ENCODE measurements at places on chromosomes 6 and 20.
A peak's percentile ranks its signal among the peaks of the same experiment; 100 is the strongest.

GRCh38 chr6:147095316-147095715 lies 108.9 kb upstream of the STXBP5 start:
- H3K4me1 ChIP-seq, result no peaks in the 10 kb centered on the region
- H3K36me3 ChIP-seq, result no peaks in the 10 kb centered on the region
- H3K27me3 ChIP-seq, result no peaks in the 10 kb centered on the region
- H3K27ac ChIP-seq, result no peak overlapping the region
- H3K4me3 ChIP-seq, result no peak overlapping the region

GRCh38 chr6:139730340-139730974 lies 356.0 kb upstream of the CITED2 start:
- no peak for DNase-seq
- H3K36me3 ChIP-seq, result no peaks in the 10 kb centered on the region
- no peak overlapping the region for H3K27ac ChIP-seq
- no peak overlapping the region for H3K4me3 ChIP-seq
- H3K27me3 ChIP-seq, result no peaks in the 10 kb centered on the region

- H3K4me1 ChIP-seq, result peaks cover 12% of the 10 kb centered on the region
- H3K27me3 ChIP-seq, result no peaks in the 10 kb centered on the region
- no peaks in the 10 kb centered on the region for H3K36me3 ChIP-seq
- DNase-seq, result no peak
- no peak overlapping the region for H3K27ac ChIP-seq
Measured at GRCh38 chr6:146948790-146949342, 255.4 kb upstream of the STXBP5 start.

- DNase-seq, result no peak
- no peak overlapping the region for H3K4me3 ChIP-seq
- no peaks in the 10 kb centered on the region for H3K36me3 ChIP-seq
- H3K27ac ChIP-seq, result no peak overlapping the region
- no peaks in the 10 kb centered on the region for H3K27me3 ChIP-seq
- H3K4me1 ChIP-seq, result no peaks in the 10 kb centered on the region
Measured at GRCh38 chr6:67009818-67010217, 1302.8 kb upstream of the EYS start.

- DNase-seq, result no peak
- no peak overlapping the region for H3K4me3 ChIP-seq
- no peak overlapping the region for H3K27ac ChIP-seq
- H3K27me3 ChIP-seq, result peaks cover 5% of the 10 kb centered on the region
- H3K4me1 ChIP-seq, result peaks cover 16% of the 10 kb centered on the region
- H3K36me3 ChIP-seq, result peaks cover 36% of the 10 kb centered on the region
Measured at GRCh38 chr6:125932451-125932795, 24.1 kb upstream of the HINT3 start.

- H3K36me3 ChIP-seq, result no peaks in the 10 kb centered on the region
- peaks cover 10% of the 10 kb centered on the region for H3K4me1 ChIP-seq
- DNase-seq, result no peak
- no peak overlapping the region for H3K4me3 ChIP-seq
- H3K27ac ChIP-seq, result no peak overlapping the region
- H3K27me3 ChIP-seq, result peaks cover 24% of the 10 kb centered on the region
Measured at GRCh38 chr20:46580613-46581205, 30.3 kb upstream of the OCSTAMP start.

DNA sequence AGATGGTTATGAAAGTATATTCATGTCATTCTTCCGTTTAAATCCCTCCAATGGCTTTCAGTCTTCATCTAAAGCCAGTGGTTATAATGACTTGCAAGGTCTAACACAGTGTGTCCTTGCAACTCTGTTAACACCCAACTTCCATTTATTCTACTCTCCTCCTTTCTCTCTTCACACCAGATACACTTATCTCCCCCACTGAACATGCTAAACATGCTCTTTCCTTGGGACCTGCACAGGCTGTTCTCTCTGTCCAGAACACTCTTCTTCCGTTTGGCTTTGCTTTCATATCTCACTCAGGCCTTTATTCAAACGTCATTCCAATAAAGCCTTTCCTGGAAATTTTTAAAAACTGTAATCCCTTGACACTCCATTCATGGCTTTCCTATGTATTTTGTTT lies 91.5 kb downstream of the EPHA7 start:
- H3K4me1 ChIP-seq, result no peaks in the 10 kb centered on the region
- no peak overlapping the region for H3K27ac ChIP-seq
- H3K36me3 ChIP-seq, result no peaks in the 10 kb centered on the region
- no peak overlapping the region for H3K4me3 ChIP-seq

GRCh38 chr6:119100115-119100514 lies 21.7 kb upstream of the FAM184A start:
- no peaks in the 10 kb centered on the region for H3K27me3 ChIP-seq
- no peak overlapping the region for H3K4me3 ChIP-seq
- H3K4me1 ChIP-seq, result peaks cover 2% of the 10 kb centered on the region

DNA sequence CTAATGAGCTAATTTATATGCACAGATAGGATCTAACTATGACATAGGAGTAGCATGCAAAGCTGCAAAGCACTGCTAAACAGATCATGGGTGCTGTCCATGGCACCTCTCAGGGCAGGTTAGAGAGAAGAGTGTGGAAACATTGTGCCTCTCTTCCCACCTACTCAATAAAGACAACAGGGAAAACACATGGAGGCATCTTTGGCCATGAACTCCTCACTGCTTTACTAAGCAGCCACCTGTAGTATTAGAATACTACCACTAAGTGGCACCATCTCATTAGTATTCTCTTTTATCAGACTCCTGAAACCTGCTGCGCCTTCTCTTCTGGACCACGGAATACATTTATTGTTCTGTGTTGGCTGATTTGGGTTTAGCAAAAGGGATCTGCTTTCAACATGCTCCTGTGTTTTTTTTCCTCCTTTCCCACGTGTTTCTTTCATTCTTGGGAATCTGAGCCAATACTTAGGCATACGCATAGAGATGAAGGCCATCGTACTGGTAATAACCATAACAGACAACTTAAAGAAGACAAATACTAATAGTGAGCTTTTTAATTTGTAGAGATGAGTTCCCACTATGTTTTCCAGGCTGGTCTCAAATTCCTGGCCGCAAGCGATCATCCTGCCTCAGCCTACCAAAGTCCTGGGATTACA lies 9.4 kb upstream of the HDDC2 start:
- H3K27me3 ChIP-seq, result peaks cover 26% of the 10 kb centered on the region
- no peaks in the 10 kb centered on the region for H3K36me3 ChIP-seq
- H3K4me1 ChIP-seq, result peaks cover 15% of the 10 kb centered on the region
- H3K4me3 ChIP-seq, result no peak overlapping the region
- DNase-seq, result peak; percentile 31

- H3K4me3 ChIP-seq, result no peak overlapping the region
- no peaks in the 10 kb centered on the region for H3K27me3 ChIP-seq
- peaks cover 7% of the 10 kb centered on the region for H3K4me1 ChIP-seq
- no peak for DNase-seq
Measured at GRCh38 chr6:53238311-53238710, 89.7 kb upstream of the GCM1 start.

- H3K27me3 ChIP-seq, result no peaks in the 10 kb centered on the region
- no peak overlapping the region for H3K27ac ChIP-seq
- DNase-seq, result peak; percentile 65
Measured at GRCh38 chr6:8983202-8983688, 547.9 kb upstream of the SLC35B3 start.

- no peaks in the 10 kb centered on the region for H3K36me3 ChIP-seq
- H3K27me3 ChIP-seq, result no peaks in the 10 kb centered on the region
- no peak for DNase-seq
- H3K4me1 ChIP-seq, result no peaks in the 10 kb centered on the region
- H3K4me3 ChIP-seq, result no peak overlapping the region
Measured at GRCh38 chr6:108521616-108522107, 39.1 kb upstream of the FOXO3 start.

- H3K27me3 ChIP-seq, result no peaks in the 10 kb centered on the region
- no peak overlapping the region for H3K27ac ChIP-seq
- DNase-seq, result no peak
- H3K36me3 ChIP-seq, result no peaks in the 10 kb centered on the region
Measured at GRCh38 chr20:59954718-59955117, 3.5 kb upstream of the CDH26 start.

- no peak for DNase-seq
- no peak overlapping the region for H3K27ac ChIP-seq
- H3K4me1 ChIP-seq, result no peaks in the 10 kb centered on the region
- peaks cover 1% of the 10 kb centered on the region for H3K36me3 ChIP-seq
- no peaks in the 10 kb centered on the region for H3K27me3 ChIP-seq
Measured at GRCh38 chr20:38247166-38247509, 13.4 kb downstream of the KIAA1755 start.

GRCh38 chr6:107592806-107593205 lies 102.9 kb downstream of the SOBP start:
- H3K36me3 ChIP-seq, result no peaks in the 10 kb centered on the region
- H3K27ac ChIP-seq, result no peak overlapping the region
- peaks cover 29% of the 10 kb centered on the region for H3K27me3 ChIP-seq
- H3K4me3 ChIP-seq, result no peak overlapping the region

GRCh38 chr6:14025160-14025559 lies 92.4 kb upstream of the CD83 start:
- H3K4me1 ChIP-seq, result no peaks in the 10 kb centered on the region
- H3K4me3 ChIP-seq, result no peak overlapping the region
- H3K27me3 ChIP-seq, result peaks cover 27% of the 10 kb centered on the region

- no peak overlapping the region for H3K27ac ChIP-seq
- H3K36me3 ChIP-seq, result peaks cover 73% of the 10 kb centered on the region
- H3K27me3 ChIP-seq, result no peaks in the 10 kb centered on the region
Measured at GRCh38 chr20:48776306-48776705, 51.5 kb downstream of the PREX1 start.

DNA sequence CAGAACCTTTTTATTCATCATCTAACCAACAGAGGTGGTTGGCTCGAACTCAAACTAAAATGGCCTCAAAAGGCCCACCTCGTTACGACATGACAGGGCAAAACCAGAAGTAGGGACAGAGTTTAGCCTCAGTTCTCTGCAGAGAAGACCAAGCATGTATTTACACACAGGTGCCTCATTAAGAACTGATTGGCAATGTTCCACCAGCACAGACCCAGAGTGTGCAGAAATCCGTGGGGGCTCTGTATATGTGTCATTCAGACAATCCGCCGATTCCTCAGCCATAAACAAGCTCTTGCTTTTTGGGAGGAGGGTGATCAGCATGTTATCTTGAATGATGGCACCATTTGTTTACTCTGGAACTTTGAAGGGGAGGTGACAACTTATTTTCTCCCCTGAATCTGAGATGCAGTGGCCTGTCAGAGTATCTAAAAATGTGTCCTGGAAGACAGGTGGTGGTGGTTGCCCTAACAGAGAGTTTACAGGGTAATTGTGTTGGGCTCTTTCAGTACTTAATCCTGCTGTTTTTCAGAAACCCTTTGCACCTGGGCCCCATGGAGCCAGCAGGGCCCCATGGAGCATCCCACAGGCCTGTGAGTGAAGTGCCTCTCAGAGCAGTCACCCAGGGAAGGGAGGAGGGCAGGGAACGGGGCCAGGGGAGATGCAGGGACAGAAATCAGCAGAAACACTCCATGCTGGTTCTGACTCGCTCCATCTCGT lies 29.1 kb upstream of the C20orf203 start:
- no peak overlapping the region for H3K27ac ChIP-seq

- H3K4me1 ChIP-seq, result peaks cover 61% of the 10 kb centered on the region
- H3K36me3 ChIP-seq, result peaks cover 34% of the 10 kb centered on the region
- H3K27ac ChIP-seq, result no peak overlapping the region
- no peaks in the 10 kb centered on the region for H3K27me3 ChIP-seq
- DNase-seq, result no peak
- H3K4me3 ChIP-seq, result peak overlapping the region; percentile 58
Measured at GRCh38 chr6:10531503-10531902, 10.4 kb downstream of the GCNT2 start.

GRCh38 chr20:40689100-40689942 lies at the start of gene MAFB:
TSS of gene MAFB (minus strand) at chr20:40689236. CDS start at chr20:40688850, 386 bp downstream.
- DNase-seq, result peak; percentile 62
- peaks cover 90% of the 10 kb centered on the region for H3K27me3 ChIP-seq
- no peaks in the 10 kb centered on the region for H3K36me3 ChIP-seq
- peak within 1 kb of the TSS; percentile 73 for H3K4me3 ChIP-seq

- no peak for DNase-seq
- no peak overlapping the region for H3K4me3 ChIP-seq
- H3K36me3 ChIP-seq, result no peaks in the 10 kb centered on the region
- peaks cover 2% of the 10 kb centered on the region for H3K4me1 ChIP-seq
- no peaks in the 10 kb centered on the region for H3K27me3 ChIP-seq
Measured at GRCh38 chr20:9627219-9627618, 112.8 kb downstream of the LAMP5 start.

DNA sequence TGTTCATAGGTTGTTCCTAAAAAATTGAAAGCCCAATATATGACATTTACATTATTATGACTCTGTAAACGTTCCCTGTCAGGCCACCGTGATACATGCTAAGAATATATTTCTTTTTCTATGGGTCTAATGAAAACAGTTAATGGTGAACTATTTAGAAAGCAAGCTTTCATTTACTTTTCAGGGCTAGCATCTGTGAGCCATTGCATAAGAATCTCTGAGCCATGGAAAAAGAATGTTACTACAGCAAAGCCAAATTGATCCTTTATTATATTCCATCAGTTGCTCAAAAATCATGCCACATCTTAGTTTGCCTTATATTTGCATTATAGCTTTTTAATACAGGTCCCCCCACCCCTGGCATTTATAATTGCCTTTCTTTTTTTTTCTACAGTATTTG lies 275.5 kb downstream of the ZFAND3 start:
- no peaks in the 10 kb centered on the region for H3K36me3 ChIP-seq
- DNase-seq, result no peak
- H3K4me1 ChIP-seq, result no peaks in the 10 kb centered on the region
- no peaks in the 10 kb centered on the region for H3K27me3 ChIP-seq

- H3K27ac ChIP-seq, result no peak overlapping the region
- H3K4me1 ChIP-seq, result no peaks in the 10 kb centered on the region
- H3K27me3 ChIP-seq, result peaks cover 4% of the 10 kb centered on the region
- no peak overlapping the region for H3K4me3 ChIP-seq
Measured at GRCh38 chr6:99901596-99902384, 92.2 kb downstream of the MCHR2 start.

DNA sequence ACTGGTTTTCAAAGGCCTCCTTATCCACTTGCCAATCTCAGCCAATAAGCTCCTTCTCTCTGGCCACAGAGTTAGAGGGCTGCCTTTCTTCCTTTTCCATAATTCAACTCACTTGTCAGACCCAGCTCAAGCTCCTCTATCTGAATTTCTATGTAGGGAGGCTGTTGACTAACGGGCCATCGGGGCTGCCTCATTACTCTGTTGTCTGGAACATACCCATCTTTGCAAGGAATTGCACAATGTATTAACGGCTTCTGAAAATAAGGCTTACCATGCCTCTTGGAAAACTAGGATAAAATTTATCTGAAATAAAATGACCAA lies 28.5 kb upstream of the KIF6 start:
- H3K4me3 ChIP-seq, result no peak overlapping the region
- no peak for DNase-seq

GRCh38 chr20:50820515-50821256 lies 25.8 kb downstream of the BCAS4 start:
- H3K4me3 ChIP-seq, result no peak overlapping the region
- DNase-seq, result no peak
- no peaks in the 10 kb centered on the region for H3K27me3 ChIP-seq
- H3K27ac ChIP-seq, result peak overlapping the region; percentile 27
